ENCODE measurements at places on chromosomes 7 and 10.

- no peak for DNase-seq
Observed at GRCh38 chr7:124205526-124205925, 172.7 kb upstream of the TMEM229A start.

DNA sequence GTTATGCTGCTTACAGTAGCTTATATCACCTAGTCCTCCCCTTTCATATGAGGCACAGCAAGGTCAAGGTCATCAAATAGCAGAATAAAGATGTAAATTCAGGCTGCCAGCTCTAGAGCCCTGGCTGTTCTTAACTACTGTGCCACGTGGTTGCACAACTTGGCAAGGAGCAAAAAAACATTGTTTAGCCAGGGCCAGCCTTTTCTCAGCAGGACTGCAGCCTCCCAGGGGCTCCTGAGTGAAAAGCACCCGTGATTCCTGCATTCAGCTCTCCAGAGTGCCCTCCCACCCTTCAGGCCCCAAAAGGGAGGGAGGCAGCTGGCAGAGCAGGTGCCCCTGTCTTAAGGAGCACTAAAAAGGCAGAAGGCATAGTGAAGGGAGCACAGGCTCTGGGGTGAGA, 31.8 kb upstream of the TM9SF3 start:
- DNase-seq, result no peak

GRCh38 chr10:74937266-74937856, 111.0 kb downstream of the KAT6B start:
- DNase-seq, result no peak

DNA sequence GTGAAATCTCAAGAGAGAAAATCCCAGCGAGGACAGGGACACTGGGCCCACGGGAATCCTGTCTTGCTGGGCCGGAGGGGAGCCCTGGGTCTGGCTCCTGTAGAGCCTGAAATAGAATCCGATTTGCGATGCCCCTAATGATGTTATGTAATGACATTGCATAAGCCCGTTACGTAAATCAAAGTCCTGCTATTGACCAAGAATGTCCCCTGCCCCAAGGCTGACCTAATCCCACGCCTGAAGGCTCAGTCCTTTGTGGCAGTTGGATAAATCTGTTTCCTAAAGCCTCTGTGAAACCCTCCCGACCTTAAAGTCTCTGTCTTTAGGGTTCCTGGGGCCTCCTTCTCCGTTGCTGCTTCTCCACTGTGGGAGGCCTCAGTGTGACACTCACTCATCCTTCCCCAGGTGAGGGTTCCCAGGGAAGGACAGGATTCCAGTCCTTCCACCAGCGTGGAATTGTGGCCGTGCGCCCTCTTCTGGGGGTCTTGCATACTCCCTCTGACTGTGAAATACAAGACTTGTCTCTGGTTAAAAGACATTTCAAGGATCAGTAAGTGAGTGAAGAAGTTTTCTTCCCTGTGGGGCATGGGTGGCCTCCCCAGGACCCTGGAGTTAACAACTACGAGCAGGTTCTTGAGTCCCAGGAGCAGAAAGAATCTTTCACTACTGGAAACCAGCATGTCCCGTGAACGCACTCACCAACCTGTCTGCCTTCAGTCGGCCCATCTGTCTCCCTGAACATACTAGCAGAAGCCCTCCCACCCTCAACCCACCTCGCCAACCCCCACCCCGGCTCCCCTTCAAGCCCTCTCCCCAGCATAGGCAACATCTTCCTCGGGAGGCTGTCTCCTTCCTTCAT, 19.8 kb downstream of the ZNF467 start:
- peak; percentile 75 for DNase-seq

- DNase-seq, result no peak
Observed at GRCh38 chr7:50336894-50337703, 32.6 kb downstream of the IKZF1 start.

GRCh38 chr10:110764793-110765512, 106.8 kb upstream of the PDCD4 start:
- no peak for DNase-seq

DNA sequence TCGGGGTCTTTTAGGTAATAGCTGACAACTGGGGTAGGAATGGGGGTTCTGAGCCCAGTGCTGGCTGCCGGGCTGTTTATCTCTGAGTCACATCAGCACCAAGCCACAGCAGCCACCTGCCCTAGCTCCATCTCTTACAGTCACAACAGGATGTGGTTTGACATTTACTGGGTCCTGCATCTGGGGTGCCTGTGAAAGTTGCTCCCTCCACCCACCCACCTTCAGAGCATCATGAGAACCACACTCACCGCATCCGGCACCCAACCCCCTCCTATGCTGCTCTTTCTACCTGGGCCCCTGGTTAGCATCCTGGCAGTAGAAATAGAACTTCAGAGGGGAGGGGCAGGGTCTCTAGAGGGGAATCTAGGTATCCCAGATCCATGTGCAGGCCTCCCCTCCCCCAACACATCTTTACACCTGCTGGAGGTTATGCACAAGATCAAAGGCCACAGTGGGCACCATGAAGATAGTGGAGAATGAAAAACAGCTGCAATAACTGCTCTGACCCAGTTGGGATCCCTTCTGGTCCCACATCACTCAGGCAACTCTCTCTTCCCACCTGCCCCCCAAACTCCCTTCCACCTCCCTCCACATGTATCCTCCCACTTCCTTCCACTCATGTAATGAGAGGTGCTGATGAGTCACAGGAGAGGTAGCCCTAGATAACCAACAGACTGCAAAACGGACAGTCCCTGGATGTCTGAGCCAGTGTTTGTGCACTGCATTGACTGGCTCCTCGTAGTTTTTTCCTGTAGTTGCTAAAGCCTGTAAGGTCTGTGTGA, 38.2 kb downstream of the PRSS2 start:
- DNase-seq, result peak; percentile 95

- no peak for DNase-seq
Observed at GRCh38 chr7:30750683-30751650, 968 bp upstream of the INMT start.

DNA sequence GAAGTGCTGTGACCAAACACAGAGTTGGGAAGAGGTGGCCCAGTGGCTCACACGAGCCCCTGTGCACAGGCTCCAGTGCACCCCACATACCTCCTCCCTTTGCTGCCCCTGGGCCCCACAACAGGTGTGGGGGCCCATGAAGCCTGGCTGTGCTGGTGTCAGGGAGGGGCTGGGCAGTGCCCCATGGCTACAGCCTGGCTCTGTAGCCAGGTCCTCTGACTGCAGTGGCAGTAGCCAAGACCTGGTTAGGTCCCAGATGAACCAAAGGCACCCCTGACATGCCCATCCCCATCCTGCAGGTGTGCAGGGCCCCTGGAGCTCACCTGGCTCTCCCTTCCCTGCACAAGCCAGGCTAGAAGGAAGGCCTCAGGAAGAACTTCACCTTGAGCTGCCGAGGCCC, 176.3 kb downstream of the GRID1 start:
- peak; percentile 64 for DNase-seq

DNA sequence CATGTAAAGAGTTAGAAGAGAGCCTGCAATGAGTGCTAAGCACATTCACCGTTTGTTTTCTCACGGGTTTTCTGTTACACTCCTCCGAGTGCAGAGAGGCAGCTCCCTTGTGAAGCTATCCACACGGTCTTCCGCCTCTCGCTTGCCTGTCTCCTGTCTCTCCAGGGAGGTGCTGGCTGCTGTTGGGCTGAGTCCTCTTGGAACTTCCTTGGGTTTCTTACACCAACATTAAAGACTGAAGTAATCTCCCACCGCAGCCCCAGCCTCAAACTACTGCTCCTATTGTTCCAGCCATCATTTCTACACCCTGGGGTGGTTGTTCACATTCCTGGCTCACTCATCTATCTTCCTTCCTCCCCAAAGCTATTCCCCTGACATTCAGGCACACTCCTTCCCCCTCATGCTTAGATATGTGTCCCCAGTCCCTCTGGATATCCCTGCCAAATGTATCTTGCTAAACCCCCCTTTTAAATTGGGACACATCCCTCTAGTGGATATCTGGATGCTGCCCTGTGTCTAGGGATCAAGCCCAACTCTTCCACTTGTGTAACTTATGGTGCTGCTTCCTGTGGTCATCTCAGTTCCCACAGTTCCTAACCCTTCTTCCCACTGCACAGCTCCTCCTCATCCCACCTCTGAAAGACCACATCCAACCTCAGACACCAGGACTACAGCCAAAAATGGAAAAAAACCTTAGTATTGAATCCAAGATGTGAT, 14.1 kb downstream of the ESYT2 start:
- no peak for DNase-seq

- no peak for DNase-seq
Observed at GRCh38 chr10:24465124-24465874, 256.4 kb downstream of the KIAA1217 start.

DNA sequence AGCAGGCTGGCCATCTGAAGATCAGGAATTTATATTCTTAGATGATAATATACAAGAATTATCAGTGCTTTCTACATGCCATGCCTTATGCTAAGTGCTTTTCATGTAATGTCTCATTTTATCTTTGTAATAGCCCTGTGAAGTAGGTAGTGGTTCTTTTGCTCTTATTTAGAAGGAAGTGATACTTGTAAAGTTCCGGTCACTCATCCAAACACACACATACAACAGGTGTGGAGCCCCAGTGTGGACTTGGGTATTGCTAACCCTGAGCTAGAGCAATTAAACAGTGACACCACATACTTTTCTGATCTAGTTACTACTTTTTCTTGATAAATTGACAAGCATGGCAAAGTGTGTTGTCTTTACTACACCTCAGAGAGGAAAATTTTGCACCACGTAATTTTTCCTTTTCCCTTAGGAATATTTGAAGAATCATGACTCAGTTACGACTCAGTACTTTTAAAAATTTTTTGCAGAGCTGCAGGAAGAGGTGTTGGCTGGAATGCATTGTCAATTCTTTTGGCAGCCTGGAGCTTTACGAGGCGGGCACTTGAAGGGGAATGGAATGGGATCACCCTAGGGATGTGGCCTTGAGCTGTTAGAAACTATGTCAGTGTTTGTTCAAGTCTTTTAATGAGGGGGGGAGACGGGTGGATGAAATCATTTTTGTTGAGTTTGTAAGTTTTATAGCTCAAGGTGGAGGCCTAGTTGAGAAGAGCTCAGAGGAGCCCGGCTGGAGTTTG, 212.5 kb upstream of the CELF2 start:
- no peak for DNase-seq

GRCh38 chr10:27724287-27724686, 21.3 kb downstream of the MKX start:
- no peak for DNase-seq

DNA sequence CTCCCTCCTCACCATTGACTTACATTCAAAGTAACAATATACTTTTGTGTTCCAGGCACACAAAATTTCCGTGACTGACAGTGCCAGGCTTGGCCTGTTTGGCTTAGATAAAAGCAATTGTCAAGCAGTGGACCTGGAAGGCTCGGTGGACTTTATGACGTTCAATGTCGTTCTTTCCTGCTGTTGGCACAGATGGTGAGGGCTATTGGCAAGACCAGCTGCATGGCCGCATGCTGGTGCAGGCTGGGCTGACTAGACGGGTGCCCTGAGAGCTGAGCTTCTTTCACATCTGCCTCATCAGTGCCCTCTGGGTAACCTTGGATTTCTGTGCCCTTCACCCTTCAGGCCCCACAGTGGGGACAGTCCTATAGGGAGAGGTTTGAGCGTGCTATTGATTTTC, 45.2 kb downstream of the WIPF3 start:
- DNase-seq, result no peak

GRCh38 chr7:91837397-91838070, 43.0 kb downstream of the MTERF1 start:
- no peak for DNase-seq

GRCh38 chr7:88310956-88311674, 4.4 kb upstream of the STEAP4 start:
- DNase-seq, result no peak

GRCh38 chr7:148303295-148304082, 287.1 kb upstream of the C7orf33 start:
- no peak for DNase-seq

- no peak for DNase-seq
Observed at GRCh38 chr7:66910789-66911188, 10.2 kb upstream of the TMEM248 start.

GRCh38 chr7:29864656-29865055, 58.3 kb downstream of the WIPF3 start:
- no peak for DNase-seq

- DNase-seq, result no peak
Observed at GRCh38 chr7:118708741-118709140, 484.2 kb downstream of the ANKRD7 start.

DNA sequence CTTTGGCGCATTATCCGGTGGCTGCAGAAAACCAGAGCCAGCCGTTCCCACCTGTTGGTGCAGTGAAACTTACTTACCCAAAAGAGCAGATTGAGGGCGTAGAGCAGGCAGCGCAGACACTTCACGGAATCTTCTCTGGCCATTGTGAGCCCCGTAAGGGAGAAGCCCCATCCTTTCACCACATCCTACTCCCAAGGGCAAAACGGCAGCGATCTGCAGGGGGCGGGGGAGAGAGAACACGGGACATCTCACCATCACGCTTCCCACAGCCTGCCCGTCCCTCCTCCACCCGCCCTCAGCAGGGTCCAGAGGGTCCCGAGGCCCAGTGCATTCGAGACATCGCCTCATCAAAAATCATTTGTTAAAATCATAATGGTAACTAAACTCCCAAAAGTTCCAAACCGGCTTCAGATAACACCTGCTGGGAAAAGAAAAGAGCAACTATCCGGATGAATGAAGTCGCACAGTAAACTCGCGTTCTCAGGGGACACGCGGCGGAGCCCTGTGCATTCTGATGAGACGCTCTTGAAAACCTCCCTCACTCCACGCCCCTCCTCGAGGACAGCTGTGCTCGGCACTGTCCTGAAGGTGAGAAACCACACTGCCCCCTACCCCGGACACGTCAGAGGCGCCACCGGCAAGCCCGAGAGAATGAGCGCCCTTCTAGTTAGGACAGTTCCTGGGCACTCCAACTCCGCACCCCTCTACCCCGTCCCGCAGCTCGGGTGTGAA, 1.2 kb downstream of the TSPAN12 start:
- peak; percentile 79 for DNase-seq

DNA sequence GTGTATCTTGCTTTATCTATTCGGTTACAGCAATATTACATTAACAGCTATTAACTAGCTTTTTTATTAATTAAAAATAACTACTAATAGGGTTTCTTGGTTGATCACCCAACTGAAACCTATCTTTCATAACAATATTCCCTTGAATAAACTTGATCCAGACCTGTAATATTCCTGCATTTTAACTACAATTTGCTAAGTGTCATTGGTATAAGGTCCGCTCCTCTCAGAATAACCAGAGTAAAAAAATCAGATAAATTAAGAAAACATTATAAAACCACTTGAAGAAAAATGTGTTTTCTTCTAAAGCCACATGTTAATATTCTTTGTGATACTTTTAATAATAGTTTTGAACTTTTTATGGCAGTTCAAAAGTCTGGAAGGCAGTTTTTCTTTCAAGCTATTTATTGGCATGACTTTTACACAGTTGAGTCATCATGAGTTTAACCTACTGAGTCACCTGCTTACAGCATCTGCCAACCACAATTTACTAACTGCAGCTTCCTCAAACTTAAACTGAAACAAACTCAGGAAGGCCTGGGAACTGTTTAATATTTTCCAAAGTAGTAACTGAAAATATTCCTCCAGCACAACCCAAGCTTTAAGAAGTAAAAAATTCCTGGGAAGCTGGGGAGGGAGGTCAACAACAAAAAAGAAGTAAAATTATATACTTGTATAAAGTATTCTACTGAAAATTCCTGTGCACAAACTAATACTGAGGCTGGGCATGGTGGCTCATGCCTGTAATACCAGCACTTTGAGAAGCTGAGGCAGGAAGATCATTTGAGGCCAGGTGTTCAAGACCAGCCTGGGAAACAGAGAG, 103.2 kb downstream of the NRBF2 start:
- DNase-seq, result no peak

GRCh38 chr10:63584725-63585035, 63.5 kb downstream of the REEP3 start:
- DNase-seq, result no peak

- no peak for DNase-seq
Observed at GRCh38 chr7:103348452-103348851, 1.0 kb downstream of the PSMC2 start.

All from spleen (tissue), 13 donors.